ENCODE measurements at places on chromosomes 6 and 20. TPM values are rescaled to one million over a fixed set of nuclear protein-coding genes. Genes with fewer than 3 reads are reported as not detected.
A peak's percentile ranks its signal among the peaks of the same experiment; 100 is the strongest.

RBPJL gene
- not detected for total RNA-seq

- no peak for DNase-seq
Observed at GRCh38 chr6:5478380-5478779, 217.1 kb downstream of the FARS2 start.

- no peak for DNase-seq
Observed at GRCh38 chr20:46020555-46020954, 8.5 kb upstream of the SLC12A5 start.

DNA sequence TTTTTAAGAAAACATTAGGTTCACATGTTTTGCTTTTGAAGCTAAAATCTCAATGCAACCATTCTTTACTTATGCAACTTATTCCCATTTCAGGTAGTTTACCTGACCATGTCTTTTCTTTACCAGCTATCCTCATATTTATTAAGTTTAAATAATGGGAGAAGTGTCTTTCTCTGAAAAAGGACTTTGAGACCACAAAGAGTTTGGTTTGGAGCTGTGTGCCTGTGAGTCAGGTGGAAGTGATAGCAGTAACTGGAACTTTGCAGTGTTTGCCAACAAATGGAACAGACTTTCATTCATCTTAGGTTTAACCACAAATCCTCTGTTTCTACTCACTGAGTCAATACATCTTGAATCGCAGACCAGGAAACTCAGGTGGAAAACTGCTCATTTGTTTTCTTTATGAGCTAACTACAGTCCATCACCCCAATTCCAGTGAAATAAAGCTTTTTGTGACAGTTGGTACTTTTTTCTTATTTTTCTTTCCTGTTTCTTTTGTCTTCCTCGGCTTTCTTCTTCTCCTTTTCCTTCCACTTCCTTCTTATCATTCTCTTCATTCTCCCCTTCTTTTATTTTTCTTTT, 148.3 kb upstream of the RIN2 start:
- DNase-seq: no peak

DNA sequence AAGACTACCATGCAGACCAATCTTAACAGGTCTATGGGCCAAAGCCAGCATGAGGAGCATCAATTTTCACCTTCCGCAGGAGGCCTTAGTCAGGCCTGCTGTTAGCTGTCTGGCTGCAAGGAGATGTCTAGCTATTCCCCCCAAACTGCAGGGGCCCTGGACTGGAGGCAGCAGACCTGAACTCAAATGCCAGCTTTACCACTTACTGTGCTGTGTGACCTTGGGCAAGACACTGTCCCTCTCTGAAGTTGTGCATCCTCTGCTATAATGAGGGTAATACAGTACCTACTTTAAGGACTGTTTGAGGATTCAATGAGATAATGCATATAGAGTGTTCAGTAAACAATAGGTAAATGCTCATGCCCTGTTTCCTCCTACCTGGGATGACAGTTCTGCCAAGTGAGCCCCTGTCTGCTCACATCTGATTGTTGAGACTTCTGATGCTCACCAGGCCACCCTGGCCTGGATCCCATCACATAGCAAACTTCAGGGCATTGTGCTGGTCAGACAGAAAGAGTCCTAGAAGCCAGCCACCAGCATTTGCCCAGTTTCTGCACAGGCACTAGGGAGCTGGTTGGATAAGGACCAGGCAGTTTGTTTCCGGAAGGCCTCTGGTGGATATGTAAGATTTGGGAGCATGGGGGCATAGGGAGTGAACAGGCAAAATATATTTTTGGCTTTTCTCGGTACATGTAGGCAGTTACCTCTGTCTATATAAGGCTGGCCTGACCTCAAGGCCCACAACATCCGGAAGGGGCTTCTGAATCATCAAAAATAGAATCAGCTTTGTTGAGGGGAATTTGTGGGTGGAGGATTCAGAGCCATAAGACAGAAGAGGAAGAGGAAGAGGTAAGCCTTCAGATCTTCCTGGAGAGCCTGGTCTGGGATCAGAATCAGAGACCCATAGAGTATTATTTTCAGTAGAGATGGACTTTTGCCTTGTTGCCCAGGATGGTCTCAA, 2.3 kb upstream of the OCSTAMP start:
- no peak for DNase-seq

- no peak for DNase-seq
Observed at GRCh38 chr20:49476016-49476355, 6.5 kb downstream of the KCNB1 start.

OXT gene
- total RNA-seq: not detected

TAGAP gene
- total RNA-seq: not detected

GRCh38 chr6:2038092-2038491, 207.3 kb downstream of the GMDS start:
- DNase-seq: no peak

- DNase-seq: no peak
Observed at GRCh38 chr6:4774296-4774695, 1.9 kb upstream of the CDYL start.

DNA sequence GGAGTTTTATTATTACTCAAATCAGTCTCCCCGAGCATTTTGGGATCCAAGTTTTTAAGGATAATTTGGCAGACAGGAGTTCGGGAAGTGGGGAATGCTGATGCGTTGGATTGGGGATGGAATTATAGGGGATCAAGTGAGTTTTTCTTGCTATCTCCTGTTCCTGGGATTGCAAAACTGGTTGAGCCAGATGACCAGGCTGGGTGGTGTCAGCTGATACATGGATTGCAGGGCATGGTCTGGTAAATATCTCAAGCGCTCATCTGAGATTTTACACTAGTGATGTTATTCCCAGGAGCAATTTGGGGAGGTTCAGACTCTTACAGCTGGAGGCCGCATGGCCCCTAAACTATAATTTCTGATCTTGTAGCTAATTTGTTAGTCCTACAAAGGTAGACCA, 54.7 kb downstream of the ENPP1 start:
- no peak for DNase-seq

DNA sequence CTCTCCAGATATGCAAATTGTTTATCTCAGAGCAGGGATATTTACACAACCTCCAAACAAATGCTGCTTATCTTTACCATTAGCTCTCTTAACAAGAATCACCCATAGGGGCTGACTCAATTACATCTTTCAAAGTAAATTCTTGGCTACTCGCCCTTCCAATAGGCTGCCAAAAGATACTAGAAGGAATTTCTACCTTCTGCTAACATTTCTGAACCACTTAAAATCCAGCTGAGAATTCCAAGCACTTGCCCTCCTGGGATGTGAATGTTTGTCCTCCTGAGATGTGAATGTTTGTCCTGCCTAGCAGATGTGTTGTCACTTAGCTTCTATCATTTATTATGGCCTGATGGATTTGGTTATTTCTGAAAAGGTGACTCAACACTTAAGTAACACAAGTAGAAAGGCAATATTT, 388.0 kb downstream of the GJA1 start:
- DNase-seq: no peak

GRCh38 chr20:10603971-10604864, 69.6 kb downstream of the JAG1 start:
- peak; percentile 79 for DNase-seq

FAM209A gene
- 0.17 TPM for total RNA-seq

GRCh38 chr20:3157817-3158216, 1.8 kb downstream of the FASTKD5 start:
- DNase-seq: no peak

GRCh38 chr20:38987777-38988176, 25.6 kb downstream of the DHX35 start:
- no peak for DNase-seq

DNA sequence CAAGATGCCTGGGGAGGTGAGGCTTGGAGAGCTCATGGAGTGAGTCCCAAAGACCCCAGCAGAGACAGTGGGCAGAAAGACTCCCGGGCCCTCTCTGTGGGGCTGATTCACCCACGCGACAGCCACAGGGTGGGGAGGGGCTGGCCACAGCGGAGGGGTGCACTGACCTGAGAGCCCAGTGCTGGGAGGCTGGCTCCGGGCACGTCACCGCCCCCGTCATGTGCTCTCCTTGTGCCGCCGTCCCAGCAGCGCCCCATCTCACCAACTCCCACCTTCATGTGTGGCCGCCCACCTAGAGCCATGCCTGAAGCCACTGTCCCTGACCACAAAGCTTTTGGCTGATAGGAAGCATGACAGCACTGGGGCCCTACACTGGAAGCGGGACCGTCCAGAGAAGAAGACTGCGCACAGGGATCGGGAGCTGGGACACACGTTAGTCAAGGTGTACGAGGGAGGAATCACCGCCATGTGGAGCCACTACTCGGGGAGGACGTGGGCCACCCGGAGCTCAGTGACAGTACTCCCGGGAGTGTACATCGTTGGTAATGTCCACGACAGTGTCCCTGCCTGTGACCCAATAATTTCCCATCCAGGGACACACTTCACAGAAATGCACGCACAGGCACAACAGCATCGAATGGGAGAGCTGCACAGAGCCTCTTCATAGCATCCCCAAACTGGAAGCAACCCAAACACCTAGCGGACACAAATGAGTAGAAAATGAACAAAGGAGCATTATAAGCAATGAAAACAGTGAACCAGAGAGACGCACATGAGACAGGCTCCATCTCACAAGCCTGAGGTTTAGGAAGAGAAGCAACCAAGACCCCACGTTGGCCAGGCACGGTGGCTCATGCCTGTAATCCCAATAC, 28.4 kb upstream of the FOXC1 start:
- DNase-seq: no peak

DNA sequence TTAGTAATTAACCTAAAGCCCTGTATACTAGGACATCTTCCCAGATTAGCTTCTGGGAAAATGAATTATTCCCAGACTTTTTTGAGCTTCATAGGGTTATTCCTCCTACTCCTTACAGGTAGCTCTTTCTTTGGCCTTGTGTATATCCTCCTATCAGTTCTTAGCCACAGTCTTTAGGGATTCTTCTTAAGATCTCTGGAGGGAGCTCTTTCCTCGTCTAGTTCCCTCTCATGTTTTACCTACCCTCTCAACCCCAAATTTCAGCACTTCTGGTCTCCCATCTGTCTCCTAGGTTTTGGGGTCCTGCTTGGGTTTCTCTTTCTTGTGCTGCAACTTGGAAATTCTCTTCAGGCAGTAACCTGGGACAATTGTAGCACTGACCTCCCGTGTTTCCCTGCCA, 46.4 kb upstream of the SLC35B3 start:
- peak; percentile 2 for DNase-seq

DNA sequence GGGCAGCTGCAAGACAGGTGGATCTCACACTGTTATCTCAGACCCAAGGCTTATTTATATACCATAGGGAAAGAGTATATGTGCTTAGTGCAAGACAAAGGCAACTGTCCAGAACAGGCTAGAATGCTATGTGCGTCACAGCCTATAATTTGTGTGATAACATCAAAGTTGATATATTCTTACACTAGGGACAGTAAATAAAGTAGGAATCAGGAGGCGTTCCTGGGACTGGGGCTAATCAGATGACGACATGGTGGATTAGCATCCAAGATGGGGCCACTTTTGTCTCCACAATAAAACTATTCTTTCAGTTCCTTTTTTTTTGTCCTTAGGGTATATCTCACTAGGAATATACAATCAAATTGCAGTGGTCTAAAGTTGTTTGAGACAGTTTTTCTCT, 54.9 kb upstream of the IER3 start:
- DNase-seq: no peak
